Prostate gland (tissue), 2 donors: ENCODE measurements at places on chromosomes 3 and 15. TPM values are rescaled to one million over a fixed set of nuclear protein-coding genes. Genes with fewer than 3 reads are reported as not detected.

- no peak overlapping the region for H3K27ac ChIP-seq
- H3K27me3 ChIP-seq = no peaks in the 10 kb centered on the region
- DNase-seq = no peak
- H3K36me3 ChIP-seq = no peaks in the 10 kb centered on the region
- no peak overlapping the region for H3K4me3 ChIP-seq
- no peaks in the 10 kb centered on the region for H3K4me1 ChIP-seq
Observed at GRCh38 chr3:127886956-127887231, 28.1 kb upstream of the KBTBD12 start.

- H3K36me3 ChIP-seq = peaks cover 17% of the 10 kb centered on the region
- H3K27ac ChIP-seq = no peak overlapping the region
- no peaks in the 10 kb centered on the region for H3K27me3 ChIP-seq
- H3K4me3 ChIP-seq = no peak overlapping the region
- DNase-seq = no peak
Observed at GRCh38 chr3:12908859-12909258, 67.5 kb upstream of the RPL32 start.

DNA sequence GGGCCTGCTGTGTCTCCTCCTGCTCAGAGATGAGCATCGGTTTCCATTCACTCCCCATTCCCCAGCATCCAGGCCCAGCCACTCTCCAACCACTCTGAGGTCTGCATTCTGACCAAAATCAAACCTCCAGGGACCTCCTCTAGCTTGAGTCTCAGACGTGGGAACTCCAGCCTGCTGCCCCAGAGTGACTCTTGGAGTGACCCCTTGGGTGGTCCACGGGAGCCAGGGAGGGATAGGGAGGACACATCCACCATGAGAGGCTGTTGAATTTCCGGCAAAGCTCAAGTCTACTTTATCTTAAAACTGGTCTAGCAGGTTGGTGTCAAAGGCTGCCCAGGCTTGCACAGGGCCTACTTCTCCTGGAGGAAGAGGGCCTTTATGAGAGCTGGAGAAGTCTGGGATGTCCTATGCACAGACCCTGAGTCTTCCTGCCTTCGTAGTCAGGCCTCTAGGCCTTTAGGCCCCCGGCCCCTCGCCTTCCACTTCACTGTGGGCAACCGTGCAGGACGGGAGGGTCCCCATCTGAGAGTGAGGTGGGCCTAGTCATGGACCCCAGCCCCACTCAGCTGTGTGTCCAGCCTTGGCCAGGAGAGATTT is 8.9 kb downstream of the CISH start:
- no peaks in the 10 kb centered on the region for H3K36me3 ChIP-seq
- peaks cover 25% of the 10 kb centered on the region for H3K4me1 ChIP-seq
- peak; percentile 76 for DNase-seq
- no peaks in the 10 kb centered on the region for H3K27me3 ChIP-seq
- H3K27ac ChIP-seq = peak overlapping the region; percentile 91

The EFCAB12 gene
- total RNA-seq = 6.2 TPM

DNA sequence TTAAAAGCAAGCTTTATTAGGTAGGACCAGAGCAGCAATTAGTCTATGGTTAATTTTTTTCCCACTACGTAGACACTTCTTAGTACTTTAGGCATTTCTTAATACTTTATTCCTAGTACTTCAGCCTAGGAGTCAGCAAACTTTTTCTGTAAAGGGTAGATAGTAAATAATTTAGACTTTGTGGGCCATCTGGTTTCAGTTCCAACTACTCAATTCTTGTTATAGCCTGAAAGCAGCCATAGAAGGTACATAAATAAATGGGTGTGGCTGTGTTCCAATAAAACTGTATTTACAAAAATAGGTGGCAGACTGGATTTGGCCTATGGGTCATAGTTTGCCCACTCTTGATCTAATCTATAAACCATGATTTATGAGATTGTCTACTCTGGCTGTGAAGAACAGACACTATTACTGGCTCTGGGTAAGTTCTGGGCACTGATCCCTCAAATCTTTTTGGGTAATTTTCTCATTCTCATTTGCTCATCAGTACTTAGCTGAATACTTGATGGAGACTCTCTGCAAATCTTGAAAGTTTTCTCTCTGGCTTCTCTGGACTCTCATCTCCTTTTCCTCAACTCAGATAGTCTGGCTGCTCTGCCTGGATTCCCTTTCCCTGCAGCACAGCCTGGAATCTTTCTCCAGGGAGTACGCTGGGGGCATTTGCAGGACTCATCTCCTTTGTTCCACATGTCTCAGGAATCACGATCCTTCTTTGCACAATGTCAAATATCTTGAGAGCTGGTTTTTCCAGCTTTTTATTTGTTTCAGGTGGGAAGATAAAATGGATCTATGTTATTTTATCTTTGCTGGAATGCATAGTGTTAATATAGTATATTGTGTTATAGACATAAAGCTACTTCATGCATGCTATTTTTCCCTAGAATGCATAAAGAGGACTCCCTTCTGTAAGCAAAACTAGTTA is 524.8 kb upstream of the TBL1XR1 start:
- H3K27me3 ChIP-seq = no peaks in the 10 kb centered on the region
- peak overlapping the region; percentile 1 for H3K27ac ChIP-seq
- DNase-seq = no peak
- H3K4me1 ChIP-seq = peaks cover 6% of the 10 kb centered on the region
- no peaks in the 10 kb centered on the region for H3K36me3 ChIP-seq
- no peak overlapping the region for H3K4me3 ChIP-seq

GRCh38 chr3:113129168-113129567 is 82.2 kb upstream of the BOC start:
- H3K4me3 ChIP-seq = no peak overlapping the region
- no peaks in the 10 kb centered on the region for H3K36me3 ChIP-seq
- H3K4me1 ChIP-seq = no peaks in the 10 kb centered on the region
- no peak overlapping the region for H3K27ac ChIP-seq
